ENCODE measurements at places on chromosomes 3 and 15.
A peak's percentile ranks its signal among the peaks of the same experiment; 100 is the strongest.

DNA sequence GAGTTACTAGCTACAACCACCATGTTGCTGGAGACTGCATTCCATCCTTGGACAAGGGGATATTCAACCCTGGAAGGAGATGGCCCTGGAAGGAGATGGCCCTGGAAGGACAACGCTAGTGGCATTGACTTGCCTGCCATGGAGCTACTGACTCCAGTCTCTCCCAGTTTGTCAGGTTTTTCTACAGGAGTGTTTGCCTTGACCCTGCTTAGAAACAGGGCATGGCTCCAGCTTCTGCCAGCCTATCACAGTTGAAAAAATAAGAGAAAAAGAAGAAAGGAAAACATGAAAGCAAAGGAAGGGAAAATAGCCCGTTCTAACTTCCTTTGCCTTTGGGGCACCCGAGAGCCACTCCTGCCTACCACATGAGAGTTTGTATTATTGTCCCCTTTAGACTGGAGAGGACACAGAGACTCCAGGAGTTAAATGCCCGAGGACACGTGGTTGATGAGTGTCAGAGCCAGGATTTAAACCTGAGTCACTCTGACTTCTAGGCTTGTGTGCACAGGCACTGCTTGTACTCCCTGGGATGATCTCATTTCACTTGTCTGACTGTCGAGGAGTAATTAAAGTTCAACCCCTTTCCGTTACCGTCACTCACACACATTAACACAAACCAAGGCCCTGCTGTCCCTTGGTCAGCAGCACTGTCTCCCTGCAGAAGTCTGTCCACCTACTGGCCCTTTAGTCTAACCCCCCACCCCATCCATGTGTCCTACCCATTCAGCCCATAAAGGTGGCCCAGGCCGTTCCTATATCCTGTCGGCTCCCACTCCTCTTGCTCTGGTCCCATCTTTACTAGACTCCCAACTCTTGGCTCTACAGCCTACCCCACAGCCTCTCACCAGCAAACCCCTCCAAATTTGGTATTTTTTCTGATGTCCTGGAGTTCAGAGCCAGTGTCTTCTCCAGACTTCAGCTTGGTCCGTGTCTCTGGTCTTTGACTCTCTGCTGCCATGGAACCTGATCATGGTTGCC, 46.1 kb downstream of the C2CD4A start:
- DNase-seq: no peak

GRCh38 chr3:13891492-13892073, 11.7 kb upstream of the WNT7A start:
- no peak for DNase-seq

DNA sequence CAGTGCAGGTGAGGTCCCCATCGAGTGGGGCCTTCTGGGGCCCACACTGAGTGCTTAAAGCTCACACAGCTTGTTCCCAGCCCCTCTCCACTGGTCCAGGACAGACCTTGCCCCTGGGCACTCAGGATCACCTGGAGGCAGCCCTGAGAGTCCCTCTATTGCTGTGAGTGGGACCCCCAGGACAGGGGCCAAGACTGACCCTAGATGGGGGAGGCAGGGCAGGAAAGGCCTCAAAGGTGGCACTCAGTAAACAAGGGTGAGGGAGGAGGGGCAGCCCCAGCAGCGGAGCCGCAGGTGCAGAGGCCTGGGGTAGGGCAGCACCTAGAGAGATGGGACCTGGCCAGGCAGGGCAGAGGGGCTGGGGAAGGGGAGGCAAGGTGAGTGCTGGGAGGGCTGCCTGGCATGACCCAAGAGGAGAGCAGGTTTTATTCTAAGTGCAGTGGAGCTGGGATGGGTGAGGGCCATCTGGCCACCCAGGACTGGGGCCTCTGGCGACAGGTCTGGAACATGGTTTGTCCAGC, 27.9 kb downstream of the CFAP100 start:
- no peak for DNase-seq

GRCh38 chr15:25391971-25392721, 46.7 kb downstream of the UBE3A start:
- DNase-seq: no peak

GRCh38 chr3:194801461-194802432, 116.1 kb downstream of the FAM43A start:
- DNase-seq: no peak

GRCh38 chr3:96488708-96489107, 325.7 kb upstream of the EPHA6 start:
- DNase-seq: no peak

GRCh38 chr3:17678116-17678741, 64.2 kb downstream of the TBC1D5 start:
- no peak for DNase-seq

DNA sequence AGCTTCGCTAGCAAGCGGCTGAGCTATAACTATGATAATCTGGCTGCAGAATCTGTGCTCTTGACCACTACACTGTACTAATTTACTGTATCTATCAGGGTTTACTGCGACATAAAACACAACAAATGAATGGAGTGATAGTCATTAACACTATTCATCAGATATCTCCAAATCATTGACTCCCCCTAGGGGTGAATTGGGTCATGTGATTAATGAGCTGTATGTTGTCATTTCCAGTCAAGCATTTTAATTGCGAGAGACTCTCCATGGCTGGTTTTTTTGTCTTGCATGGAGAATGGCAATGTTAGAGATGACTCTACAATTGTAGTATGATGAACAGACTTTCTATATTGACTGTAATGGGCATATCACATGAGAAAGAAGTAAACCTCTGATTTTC, 10.5 kb upstream of the TM4SF18 start:
- peak; percentile 43 for DNase-seq

- no peak for DNase-seq
These were observed at the start of gene LRRC31 for GRCh38 chr3:169869484-169870220. Gene LRRC31 (minus strand): TSS chr3:169869935. CDS start chr3:169869807, 128 bp downstream.

GRCh38 chr15:93180656-93181055, 91.6 kb upstream of the RGMA start:
- DNase-seq: no peak

DNA sequence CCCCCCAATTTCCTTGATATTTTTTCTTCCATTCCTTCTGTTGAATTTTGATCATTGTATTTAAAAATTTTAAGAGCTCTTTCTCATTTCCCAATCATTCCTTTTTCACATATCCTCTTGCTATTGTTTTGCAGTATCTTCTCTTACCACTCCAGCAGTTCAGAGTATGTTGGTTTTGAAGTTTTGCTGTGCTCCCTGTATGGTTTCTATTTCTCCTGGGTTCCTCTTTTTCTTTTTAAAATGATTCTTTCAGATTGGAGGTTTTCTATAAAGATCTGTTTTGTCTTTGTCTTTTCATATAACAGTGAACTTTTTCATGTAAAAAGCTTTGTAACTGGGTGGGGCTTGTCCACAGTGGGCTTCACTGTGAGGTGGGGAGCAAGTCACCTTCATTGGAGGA, 12.8 kb downstream of the USP3 start:
- no peak for DNase-seq

GRCh38 chr15:85422607-85423006, 42.2 kb downstream of the AKAP13 start:
- DNase-seq: no peak

DNA sequence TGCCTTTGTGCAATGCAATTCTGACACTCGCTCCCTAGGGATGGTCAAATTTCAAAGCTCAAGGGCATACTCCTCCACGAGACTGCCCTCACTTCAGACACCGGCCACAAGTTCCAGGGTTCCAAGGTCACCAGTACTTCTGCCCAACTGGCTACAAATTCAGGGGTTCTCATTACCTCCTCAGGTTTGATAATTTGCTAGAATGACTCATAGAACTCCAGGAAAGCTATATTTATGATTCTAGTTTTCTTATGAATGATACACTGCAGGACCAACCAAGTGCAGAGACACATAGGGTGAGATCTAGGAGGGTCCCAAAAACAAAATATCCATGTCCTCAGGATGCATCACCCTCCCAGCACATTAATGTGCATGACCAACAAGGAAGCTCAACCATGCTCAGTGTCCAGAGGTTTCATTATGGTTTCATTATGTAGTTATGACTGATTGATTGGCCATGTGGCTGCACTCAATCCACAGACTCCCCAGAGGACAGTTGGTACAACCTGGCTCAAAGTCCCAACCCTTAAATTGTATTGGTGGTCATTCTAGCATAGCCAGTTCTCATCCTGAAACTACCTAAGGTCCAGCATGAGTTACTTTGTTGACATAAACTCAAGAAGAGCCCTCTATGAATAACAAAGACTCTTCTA, 170.4 kb upstream of the LRRN1 start:
- DNase-seq: no peak

DNA sequence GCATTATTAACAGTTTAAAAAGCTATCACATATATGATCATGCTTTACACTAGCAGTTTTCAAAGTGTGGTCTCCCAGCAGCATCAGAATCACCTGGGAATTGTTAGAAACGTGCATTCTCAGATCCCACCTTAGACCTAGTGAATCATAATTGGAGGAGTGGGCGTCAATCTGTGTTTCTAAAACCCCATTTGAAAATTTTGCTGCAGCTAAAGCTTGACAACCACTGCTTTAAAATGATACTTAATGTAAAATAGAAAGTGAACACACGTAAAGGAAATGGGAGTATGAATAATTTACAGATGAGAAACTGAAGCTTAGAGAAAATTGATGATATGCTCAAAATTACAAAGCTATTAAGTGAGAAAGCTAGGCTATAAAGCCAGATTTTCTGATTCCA, 62.3 kb downstream of the SLC9C1 start:
- no peak for DNase-seq
